Foreskin keratinocyte (primary cell): ENCODE measurements at places on chromosomes 1 and 21. TPM values are rescaled to one million over a fixed set of nuclear protein-coding genes. Genes with fewer than 3 reads are reported as not detected.

DNA sequence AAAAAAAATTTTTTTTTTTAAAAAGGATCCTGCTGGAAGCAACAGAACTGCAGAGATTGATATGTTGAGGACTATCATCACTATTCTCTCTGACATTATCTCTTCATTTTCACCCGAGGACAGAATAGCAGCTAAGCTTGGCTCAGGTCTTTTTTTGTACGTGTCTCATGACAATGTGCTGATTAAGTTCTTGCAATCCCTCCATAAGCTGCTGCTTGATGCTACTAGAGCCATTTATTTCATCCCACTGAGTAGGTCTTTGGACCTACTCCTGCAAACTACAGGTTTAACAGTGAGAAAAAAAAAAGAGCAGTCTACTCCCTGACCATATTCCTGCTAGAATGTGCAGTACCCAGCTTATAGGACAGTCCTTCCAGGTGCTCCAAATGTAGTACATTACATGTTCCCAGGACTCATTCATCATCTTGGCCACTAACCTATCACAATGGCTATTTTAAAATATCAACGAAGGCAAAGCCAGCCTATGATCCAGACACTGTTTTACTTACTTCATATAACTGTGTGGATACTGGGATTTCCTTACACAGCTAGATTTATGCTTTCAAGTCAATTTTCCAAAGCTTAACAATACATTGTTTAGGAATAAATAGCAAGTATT is 54.1 kb downstream of the ARHGAP29 start:
- no peak for DNase-seq

DNA sequence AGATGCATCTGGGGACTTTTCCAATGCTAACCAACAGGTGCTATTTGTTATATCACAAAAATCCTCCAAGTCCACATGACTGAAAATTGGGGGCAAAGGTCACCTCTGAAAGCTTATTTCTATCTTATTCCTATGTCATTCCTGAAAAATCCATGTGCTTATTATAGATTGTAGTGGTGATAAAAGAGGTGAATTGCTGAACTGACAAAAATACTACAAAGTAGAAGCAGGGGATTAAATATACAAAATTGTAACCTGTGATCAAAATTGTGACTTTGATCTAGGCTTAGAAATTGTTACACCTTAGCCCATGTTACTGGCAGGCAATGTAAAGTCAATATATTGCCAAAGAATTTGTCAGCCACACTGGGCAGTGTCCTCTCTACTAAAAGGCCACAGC is 62.3 kb downstream of the IER5 start:
- no peak for DNase-seq

Gene FCAMR
- not detected in 2 replicates for total RNA-seq

DNA sequence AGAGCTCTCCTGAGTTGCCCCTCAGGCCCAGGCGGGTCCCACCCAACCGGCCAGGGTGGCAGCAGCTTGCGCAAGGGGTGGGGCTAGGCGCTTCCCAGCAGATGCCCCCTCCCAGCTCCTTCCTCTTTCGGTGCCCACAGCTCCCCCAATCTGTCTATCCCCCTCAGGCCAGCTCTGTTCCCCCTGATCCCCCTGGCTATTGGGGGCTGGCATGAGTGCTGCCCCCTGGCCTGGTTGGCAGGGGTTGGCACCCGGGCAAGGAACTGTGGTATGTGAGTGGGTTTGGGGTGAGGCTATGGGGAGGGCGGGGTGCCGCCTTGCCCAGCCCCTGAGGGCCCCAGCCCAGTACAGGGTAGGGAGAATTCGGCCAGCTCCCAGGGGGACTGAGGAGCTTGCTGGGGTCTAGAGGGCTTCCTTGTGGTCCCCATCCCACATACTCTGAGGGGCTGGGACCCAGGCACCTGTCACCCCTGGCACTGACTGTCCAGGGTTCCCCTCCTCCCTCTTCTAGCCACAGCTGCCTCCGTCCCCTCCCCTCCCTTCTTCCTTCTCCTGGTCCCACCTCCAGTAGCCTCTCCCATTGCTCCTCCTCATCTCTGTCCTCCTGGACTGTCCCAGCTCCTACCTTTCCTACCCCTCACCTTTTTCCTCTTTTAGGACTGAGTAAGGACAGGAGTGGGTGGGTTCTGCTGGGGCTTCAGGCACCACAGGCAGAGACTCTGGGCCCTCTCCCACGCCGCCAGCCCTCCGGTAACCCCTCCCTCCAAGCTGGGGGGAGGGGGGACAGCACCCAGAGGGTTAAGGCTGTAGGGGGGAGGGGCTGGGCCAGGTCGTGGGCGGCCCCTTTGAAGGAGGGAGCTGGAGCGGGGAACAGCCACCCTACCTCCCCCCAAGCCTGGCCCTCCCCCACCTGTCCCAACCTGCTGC is 5.7 kb downstream of the ZBTB7B start:
- DNase-seq, result no peak

- DNase-seq, result no peak
Observed at GRCh38 chr1:45112661-45113060, 93.7 kb downstream of the ZSWIM5 start.

GRCh38 chr1:211667065-211667617 is 8.3 kb downstream of the NEK2 start:
- no peak for DNase-seq

DNA sequence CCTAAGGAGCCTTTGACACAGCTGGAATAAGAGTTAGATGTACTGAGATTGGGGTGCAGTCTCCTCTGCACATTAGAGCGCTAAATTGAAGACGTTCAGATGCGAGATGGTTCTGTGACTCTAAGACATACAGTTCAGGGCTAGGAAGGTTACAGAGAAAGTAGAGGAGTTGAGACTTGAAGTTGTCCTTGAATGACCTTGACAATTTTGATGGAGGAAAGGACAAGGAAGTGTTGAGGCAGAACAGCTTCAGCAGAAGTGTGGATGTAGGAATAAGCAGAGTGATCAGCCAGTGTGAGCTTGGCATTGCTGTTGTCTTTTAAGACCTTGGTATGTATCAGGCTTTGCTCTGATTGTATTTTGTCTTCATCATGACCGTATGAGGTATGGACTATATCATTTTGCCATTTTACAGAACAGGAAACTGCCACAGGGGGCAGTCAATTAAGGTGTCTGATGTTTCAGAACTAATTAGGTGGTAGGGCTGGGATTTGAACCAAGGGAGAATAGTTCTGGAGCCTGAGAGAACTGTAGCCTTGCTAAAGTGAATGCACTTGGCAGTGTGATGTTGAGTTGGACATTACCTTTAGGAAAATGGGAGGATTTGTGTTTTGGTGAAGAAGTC is 9.2 kb downstream of the TTF2 start:
- no peak for DNase-seq

Gene PFKFB2
- 12.1 and 12.5 TPM in 2 replicates for total RNA-seq

DNA sequence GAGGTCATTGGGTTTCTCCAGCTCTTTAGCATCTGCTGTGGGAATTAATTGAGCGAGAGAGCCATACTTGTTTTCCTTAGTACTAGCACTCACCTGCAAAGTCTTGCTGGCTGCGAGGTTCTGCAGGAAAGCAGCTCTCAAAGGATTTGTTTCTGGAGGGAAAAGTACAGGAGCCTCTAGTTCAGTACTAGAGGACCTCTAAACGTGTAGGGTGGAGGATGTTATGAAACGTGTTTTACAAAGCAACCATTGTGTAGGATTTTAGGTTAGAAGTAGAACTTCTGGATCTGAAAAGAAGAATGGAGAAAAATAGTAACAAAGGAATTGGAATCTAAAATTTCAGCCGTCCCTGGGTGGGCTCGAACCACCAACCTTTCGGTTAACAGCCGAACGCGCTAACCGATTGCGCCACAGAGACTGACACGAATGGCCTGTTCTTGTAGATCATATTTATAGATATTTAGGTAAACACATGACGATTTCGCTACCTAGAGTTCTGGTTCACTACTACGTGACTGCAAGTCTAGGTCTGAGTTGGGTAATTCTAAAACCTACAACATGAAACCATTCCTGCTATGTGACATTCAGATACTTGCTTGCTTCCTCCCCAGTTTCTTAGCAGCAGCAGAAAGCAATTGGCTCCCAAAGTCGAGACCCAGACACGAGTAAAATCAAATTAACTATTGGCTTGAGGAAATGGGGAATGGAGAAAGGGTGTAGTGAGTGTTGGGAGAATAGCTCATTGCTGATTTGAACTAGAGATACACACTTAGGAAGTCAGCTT is 60.2 kb upstream of the CFAP126 start:
- peak; percentile 42 for DNase-seq

Gene PAPPA2
- 0.21 and 2.8 TPM in 2 replicates for total RNA-seq

DNA sequence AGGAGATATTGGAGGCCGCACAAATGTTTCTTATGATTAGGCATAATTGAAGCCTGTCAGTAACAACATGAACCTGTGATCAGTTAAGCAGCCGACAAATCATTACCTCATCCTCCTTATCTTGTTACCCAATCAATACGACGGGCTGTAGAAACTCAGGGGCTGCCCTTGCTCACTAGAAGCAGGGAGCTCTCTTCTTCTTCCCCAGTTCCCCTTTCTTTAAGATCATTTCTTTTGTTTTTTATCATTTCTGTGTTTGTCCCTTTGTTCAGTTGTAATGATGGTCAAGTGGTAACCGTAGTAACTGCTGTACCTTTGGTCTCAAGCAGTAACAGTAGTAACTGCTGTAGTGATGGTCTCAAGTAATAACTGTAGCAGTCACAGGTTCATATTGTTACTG is 13.8 kb upstream of the FCGR2A start:
- no peak for DNase-seq

DNA sequence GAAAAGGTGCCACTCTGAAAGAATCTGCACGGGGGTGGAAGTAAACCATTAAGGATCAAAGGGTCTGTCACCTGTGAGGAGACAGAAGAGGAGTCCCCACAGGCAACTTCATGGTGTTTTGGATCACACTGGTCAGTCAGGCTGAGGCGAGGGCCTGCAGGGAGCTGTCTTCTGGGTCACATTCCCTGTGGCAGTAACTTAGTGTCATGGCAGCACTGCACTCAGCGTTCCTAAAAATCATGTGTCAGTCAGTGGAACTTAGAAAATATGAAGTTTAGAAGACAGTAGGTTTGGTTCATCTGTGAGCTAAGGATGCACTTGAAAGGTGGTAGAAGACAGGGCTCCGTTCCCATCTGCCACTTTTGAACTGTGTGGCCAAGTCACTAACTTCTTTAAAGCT is 43.5 kb upstream of the CD101 start:
- no peak for DNase-seq

GRCh38 chr1:240732390-240732789 is 120.4 kb upstream of the GREM2 start:
- peak; percentile 29 for DNase-seq

Gene GABRD
- total RNA-seq, result not detected in 2 replicates

GRCh38 chr1:90282811-90283210 is 287.9 kb downstream of the ZNF326 start:
- DNase-seq, result no peak

DNA sequence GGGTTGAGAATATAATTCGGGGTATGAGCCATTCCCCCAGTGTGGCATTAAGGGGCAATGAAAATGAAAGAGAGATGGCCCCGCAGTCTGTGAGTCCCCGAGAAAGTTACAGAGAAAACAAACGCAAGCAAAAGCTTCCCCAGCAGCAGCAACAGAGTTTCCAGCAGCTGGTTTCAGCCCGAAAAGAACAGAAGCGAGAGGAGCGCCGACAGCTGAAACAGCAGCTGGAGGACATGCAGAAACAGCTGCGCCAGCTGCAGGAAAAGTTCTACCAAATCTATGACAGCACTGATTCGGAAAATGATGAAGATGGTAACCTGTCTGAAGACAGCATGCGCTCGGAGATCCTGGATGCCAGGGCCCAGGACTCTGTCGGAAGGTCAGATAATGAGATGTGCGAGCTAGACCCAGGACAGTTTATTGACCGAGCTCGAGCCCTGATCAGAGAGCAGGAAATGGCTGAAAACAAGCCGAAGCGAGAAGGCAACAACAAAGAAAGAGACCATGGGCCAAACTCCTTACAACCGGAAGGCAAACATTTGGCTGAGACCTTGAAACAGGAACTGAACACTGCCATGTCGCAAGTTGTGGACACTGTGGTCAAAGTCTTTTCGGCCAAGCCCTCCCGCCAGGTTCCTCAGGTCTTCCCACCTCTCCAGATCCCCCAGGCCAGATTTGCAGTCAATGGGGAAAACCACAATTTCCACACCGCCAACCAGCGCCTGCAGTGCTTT is 9.4 kb downstream of the PROX1 start:
- DNase-seq, result no peak
